ENCODE measurements at places on chromosomes 5 and 9.
A peak's percentile ranks its signal among the peaks of the same experiment; 100 is the strongest.

DNA sequence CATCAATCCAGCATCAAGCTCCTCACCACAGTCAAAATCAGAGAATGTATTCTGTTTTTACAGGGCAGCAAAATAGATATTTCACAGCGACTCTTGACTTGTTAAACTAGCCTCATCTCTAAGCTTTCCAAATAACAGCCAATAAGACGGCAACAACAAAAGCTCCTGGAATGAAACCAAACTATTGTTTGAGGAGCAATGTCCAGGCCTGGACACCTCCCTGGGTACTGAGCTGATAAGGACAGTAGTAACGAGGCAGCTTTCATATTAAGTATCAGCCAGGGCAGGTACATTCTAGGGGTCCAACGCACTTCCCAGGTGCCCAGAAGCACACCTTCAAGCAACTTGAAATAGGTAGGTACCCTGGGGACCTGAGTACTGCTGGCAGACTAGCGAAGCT lies 260.3 kb downstream of the ENC1 start:
- DNase-seq, result no peak

- no peak for DNase-seq
These were observed 27.7 kb upstream of the SSBP2 start for GRCh38 chr5:81778642-81779041.

GRCh38 chr5:136666970-136667620 lies 301.8 kb upstream of the TRPC7 start:
- DNase-seq, result no peak

GRCh38 chr9:136881691-136882108 lies 4.6 kb upstream of the TRAF2 start:
- DNase-seq, result no peak

- no peak for DNase-seq
These were observed 5.4 kb upstream of the SLC1A3 start for GRCh38 chr5:36600917-36601527.

DNA sequence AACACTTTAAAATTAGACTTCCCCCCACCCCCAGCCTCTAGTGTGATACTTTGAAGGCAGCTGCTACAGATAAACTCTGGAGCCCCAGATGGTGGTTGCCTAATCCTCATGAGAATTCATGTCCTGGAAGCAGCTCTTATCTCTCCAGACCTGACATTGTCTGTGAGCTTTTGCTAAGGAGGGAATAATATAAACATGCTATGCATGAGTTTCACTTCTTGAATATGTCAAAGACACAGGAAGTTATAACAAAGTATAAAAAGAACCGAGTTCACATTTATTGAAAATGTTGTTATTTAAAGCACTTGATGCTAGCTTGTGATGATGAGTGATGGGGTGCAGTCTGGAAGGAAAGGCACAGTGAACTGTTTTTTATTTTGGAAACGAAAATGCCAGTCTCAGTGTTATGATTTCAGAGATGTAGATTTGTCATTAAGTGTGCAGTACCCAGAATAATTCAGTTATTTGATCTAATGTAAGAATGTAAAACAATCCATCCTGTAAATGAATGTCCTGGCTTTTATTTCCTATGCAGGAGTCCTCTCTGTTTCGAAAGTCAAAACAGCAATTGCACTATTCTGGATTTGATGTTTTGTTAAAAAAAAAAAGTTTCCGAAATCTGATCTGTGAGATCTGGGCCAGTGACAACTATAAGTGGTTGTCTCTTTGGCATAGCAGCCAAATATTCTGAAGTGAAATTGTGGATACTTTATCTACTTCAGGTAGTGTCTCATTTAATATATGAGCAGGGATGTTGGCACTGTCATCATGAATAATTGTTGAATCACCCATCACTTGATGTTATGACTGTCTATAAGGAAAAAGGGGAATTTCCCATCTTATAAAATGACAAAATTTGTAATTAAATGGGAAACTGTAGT lies 77.0 kb downstream of the ZCCHC7 start:
- peak; percentile 57 for DNase-seq

GRCh38 chr5:16881251-16881650 lies 54.8 kb downstream of the MYO10 start:
- DNase-seq, result no peak

GRCh38 chr9:75810063-75810462 lies 80.4 kb upstream of the PCSK5 start:
- no peak for DNase-seq

DNA sequence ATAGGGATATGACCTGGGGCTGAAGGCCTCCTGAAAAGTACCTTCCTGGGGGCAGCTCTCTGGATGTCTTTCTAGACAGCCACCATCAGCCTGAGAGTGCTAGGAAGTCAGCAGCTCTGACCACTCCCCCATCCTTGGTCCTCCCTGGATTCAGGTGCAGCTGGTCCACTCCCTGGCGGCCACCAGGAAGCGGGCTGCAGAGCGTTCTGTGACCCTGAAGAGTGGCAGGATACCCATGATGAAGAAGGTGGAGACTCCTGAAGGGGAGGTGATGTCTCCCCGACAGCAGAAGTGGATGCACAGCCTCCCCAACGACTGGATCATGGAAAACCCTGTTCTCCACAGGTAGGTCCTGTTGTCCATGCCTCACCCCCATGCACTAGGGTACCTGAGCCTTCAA lies 1.8 kb downstream of the CCDC180 start:
- no peak for DNase-seq

- DNase-seq, result no peak
These were observed 109.9 kb downstream of the TMEM174 start for GRCh38 chr5:73282923-73283322.

GRCh38 chr9:38445154-38446043 lies 21.1 kb upstream of the IGFBPL1 start:
- no peak for DNase-seq

GRCh38 chr5:178419651-178420050 lies 170.5 kb downstream of the COL23A1 start:
- no peak for DNase-seq

Data from pulmonary artery endothelial cell (primary cell).